Activated CD4-positive, CD25-positive, alpha-beta regulatory T cell treated with anti-CD3 and anti-CD28 coated beads, Interleukin-2, amount 50 U/mL, for 16 hours (primary cell): ENCODE measurements at places on chromosomes 6 and 20.

- no peak for DNase-seq
Observed at GRCh38 chr20:38135271-38135650, 29.8 kb downstream of the TGM2 start.

GRCh38 chr6:41659935-41660334 lies 21.7 kb downstream of the MDFI start:
- DNase-seq: no peak

- no peak for DNase-seq
Observed at GRCh38 chr6:77910826-77911225, 258.0 kb downstream of the MEI4 start.

- DNase-seq: no peak
Observed at GRCh38 chr6:92577077-92577719, 842.2 kb downstream of the EPHA7 start.

GRCh38 chr6:157075549-157076450 lies 247.5 kb downstream of the TMEM242 start:
- DNase-seq: no peak

DNA sequence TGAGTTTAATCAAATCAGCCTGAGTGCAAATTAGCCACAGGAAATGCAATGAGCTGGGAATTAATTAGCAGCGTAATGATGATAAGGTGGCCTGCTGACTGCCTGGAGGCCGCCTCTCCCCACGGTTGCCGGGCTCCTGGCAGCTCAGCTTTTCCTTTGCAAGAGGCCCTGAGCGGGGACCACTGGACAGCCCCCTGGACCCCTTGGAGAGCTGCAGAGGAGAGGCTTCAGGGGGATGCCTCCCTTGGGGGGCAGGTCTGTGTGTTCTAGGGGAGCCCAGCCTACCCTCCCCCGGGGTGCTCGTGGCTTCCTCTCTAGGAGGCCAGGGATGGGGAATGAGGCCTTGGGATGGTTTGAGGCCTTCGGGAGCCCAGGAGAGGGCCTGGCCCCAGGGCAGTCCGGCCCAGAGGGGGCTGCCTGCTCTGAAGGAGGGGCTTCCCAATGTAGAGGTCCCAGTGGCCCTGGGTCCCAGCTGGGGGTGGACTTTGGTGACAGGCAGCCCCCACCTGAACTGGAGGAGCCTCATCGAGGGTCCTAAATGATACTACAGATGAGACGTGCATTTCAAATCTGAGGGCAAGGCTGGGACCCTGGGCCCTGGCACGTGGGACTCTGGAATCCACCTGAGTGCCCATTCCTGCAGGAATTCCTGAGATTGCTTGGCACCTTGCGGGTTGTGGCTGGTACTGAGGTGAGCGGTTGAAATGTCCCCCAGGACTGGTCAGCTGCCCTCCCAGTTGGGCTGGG lies 66.4 kb upstream of the BHLHE23 start:
- no peak for DNase-seq

- DNase-seq: no peak
Observed at GRCh38 chr6:125717120-125717731, 32.2 kb upstream of the HEY2 start.

- DNase-seq: no peak
Observed at GRCh38 chr6:129793447-129793846, 67.7 kb downstream of the TMEM244 start.

DNA sequence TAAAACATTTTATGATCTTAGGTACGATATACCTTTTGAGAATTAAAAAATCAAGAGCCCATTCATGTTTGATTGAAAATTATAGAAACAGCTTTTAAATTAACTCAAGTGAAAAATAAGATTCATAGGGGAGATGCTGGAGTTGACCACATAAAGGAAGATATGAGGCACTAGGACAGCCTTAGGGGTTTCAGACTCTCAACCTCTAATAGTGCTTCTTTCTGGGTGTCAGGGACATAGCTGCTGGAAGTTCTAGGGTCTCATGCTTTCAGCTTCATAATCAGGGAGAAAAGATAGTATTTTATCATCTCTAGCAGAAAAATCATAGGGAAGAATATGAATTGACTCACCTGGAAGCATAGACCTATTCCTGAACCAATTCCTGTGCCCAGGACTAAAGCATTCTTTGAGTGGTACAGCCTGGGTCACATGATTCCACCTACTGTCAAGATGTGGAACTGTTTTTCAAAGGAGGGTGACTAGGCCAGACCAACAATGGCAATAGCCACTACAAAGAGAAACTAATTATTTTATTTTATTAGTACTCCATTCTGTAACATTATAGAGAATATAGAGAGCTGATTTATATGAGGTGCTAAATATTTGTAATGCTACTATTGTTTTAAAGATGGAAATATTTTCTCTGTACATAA lies 27.8 kb upstream of the CENPW start:
- no peak for DNase-seq

GRCh38 chr20:17909869-17910321 lies 58.7 kb downstream of the SNX5 start:
- no peak for DNase-seq

DNA sequence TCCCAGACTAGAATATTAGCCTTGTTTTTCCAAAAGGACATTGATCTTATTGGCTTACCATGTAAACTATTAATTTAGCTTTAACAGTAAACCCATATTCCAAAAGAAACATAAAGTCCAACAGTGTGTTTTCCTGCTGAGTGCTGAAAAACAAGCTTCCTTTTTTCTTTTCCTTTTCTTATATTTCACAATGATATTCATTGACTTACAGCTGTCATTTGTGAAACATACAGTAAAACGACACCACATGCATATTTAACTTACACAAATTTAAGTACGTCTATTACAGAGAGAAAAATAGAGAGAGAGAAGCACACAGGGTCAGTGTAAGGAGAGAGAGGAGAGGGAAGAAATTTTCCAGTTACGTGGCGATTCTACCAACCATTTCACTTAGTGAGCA lies 543.9 kb upstream of the JARID2 start:
- no peak for DNase-seq

GRCh38 chr20:57425150-57426013 lies 34.2 kb downstream of the RBM38 start:
- no peak for DNase-seq

- DNase-seq: no peak
Observed at GRCh38 chr6:107617341-107617932, 127.5 kb downstream of the SOBP start.

GRCh38 chr6:169101981-169102380 lies 151.7 kb downstream of the THBS2 start:
- no peak for DNase-seq

- no peak for DNase-seq
Observed at GRCh38 chr6:71509191-71510005, 220.8 kb downstream of the OGFRL1 start.

- no peak for DNase-seq
Observed at GRCh38 chr20:3276680-3277015, 37.7 kb upstream of the SLC4A11 start.

DNA sequence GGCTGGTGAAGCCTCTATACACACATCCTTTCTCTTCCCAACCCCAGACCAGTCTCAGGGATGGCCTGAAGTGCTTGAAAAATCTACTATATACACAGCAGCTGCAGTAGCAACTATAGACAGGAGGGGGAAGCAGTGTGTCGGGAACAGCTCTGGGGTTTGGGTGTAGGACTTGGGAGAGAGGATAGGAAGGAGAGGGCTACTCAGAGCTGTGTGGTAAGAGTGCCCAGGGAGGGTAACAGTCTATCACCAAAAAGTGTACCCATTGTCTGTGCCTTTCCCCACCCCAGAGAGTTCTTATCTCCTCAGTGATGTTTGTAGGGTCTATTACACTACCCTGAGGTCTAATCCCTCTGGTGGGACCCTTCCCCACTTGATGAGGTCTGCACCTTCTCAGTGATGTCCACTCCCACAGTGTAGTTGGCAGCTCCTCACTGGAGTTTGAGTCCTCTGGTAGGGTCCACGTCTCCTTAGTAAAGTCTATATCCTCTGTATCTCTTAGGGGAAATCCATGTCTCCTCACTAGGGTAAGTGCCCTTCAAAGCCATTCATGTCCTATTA lies 1.5 kb upstream of the GGT7 start:
- no peak for DNase-seq

DNA sequence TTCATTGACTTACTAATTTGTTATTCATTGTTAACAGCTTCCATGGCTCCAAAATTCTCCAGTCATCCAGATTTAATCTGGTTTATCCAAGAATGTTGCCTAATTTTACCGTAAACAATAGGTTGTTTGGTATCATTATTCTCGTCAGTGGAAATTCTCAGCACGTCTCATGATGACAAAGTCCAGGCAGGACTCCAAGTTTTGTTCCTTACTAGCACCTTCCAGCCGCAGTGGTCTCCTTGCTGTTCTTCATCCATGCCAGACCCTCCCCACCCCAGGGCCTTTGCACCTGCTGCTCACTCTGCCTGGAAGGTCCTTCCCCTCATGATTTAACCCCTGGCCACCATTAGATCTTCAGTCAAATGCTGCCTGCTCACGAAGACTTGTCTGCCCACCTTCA lies 48.1 kb upstream of the NAA20 start:
- DNase-seq: no peak

DNA sequence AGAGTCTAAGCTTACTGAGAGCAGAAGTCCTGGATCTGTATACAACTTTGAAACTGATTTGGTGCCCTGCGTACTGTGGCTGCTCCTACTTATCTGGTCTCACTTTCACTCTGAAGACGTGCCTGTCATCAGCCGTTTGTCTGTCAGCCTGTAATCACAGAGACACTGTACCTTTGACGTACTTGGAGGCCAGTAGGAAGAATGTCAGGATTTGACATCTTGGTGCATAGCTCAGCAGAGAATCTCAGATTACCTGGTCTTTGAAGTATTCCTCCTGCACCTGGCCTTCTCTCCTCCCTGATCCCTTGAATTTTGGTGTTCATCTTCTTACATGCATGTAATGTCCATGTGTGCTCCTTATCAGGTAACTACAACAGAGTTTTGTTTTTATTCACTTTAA lies 37.7 kb downstream of the DSE start:
- no peak for DNase-seq

DNA sequence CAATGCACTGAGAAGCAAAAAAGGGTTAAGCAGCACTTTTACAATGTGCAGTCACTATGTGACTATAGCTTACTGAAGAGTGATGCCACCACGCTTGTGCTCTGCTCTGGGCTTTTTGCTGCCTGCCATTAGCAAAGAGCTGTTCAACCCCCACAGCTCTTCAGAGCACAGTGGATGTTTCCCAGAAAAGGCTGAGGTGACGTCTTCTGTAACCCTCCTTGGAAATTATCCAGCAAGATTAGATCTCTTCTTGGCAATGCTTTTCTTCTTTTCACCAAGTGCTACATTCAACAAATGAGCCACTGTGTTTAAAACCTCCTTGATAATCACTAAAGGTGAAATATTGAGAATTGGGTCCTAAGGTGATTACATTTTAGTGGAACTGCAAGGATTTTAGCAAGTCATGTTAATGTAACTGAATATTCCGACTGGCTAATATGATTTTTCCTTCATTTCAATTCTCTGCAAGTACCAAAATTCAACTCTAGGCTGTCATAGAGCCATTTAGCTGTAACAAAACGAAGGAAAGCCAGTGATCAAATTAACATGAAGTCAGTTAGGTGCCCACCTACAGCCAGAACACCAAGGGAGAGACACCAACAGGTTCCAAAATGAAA lies 34.9 kb downstream of the ELOVL5 start:
- DNase-seq: no peak

GRCh38 chr6:37137201-37138090 lies 32.5 kb upstream of the PIM1 start:
- DNase-seq: no peak

GRCh38 chr6:44050872-44051505 lies 76.3 kb downstream of the MRPL14 start:
- no peak for DNase-seq

- DNase-seq: no peak
Observed at GRCh38 chr20:46253391-46253790, 54.9 kb downstream of the CDH22 start.

DNA sequence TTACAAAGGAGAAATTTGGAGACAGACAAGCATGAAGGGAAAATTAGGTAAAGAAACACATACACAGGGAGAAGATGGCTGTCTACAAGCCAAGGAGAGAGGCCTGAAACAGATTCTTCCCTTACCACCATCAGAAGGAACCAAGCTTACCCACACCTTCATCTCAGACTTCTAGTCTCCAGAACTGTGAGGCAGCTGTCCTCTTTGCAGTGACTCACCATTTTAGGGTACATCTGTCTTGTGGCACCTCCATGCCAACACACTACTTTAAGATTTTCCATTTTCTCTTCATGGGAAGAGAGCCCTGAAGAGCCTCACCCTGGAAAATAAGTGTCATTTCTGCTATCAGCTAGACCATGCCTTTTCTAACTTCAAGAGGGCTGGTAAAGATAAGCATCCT lies 369.3 kb downstream of the FRK start:
- DNase-seq: no peak

GRCh38 chr20:39453890-39454289 lies 491.7 kb downstream of the DHX35 start:
- DNase-seq: no peak

DNA sequence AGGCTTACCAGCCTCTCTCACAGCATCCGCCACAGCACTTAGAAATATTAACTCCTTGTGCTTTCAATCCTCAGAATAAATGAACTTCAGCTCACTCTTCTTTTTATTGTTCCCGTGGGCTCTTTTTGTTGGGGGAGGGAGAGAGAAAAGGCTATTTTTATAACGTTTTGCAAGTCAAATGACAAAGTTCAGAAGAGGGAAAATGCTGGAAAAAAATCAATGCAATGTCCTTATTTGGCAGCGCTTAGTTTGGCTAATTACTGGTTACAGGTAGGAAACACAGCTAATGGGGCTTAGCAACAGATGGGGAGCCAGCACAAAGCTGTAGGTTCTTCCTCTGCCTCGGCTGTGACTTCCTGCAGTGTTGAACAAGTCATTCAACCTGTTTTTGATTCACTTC lies 1067.0 kb upstream of the MAP3K7 start:
- DNase-seq: no peak

DNA sequence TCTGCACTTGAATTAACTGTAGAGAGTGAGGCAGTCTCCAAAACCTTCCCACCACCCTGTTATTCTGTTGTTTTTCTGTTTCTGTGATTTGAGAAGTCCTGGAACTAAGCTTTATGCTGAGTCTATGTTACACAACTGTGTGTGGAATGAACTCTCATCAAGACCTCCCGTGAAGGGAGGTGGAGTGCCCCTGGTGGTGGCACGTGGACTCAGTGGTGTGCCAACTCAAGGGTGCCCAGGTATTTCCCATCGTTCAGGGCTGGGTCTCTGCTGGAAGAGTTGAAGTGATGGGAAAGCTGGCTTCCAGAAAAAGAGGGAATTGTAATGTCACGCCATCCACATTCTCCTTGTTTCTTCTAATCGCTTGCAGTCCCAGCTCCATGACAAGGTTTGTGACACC lies 374.2 kb downstream of the SMOC2 start:
- no peak for DNase-seq

GRCh38 chr20:3313683-3314065 lies 74.7 kb upstream of the SLC4A11 start:
- DNase-seq: no peak

GRCh38 chr20:16270314-16270931 lies 302.8 kb downstream of the KIF16B start:
- no peak for DNase-seq

- DNase-seq: no peak
Observed at GRCh38 chr6:43860285-43860684, 90.3 kb downstream of the VEGFA start.
